ENCODE measurements at places on chromosomes 13 and 19.
A peak's percentile ranks its signal among the peaks of the same experiment; 100 is the strongest.

DNA sequence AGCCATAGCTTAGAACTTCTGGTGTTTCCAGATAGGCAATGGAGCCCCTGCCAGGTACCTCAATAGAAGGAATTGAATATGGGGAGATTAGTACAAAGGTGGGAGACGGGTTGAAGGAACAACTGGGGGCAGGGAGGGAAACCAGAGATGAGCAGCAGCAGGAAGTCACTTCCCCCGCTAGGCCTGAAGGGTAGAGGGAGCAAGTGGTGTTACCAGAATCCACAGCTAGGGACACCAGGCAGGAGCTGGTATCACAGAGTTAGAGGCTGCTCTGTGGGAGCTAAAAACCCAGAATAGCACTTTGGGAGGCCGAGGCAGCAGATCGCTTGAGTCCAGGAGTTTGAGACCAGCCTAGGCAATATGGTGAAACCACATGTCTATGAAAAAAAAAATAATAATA lies 15.3 kb upstream of the HNRNPUL1 start:
- no peak for DNase-seq

GRCh38 chr19:48644839-48645619 lies 958 bp downstream of the CA11 start:
- DNase-seq: peak; percentile 76

- peak; percentile 64 for DNase-seq
Observed at GRCh38 chr19:14542711-14543328, 13.4 kb downstream of the TECR start.

- no peak for DNase-seq
Observed at GRCh38 chr13:97441368-97441767, 7.4 kb downstream of the RAP2A start.

GRCh38 chr13:37129866-37130265 lies 24.4 kb upstream of the CSNK1A1L start:
- DNase-seq: peak; percentile 60

GRCh38 chr13:31227870-31228269 lies 28.1 kb downstream of the B3GLCT start:
- no peak for DNase-seq

DNA sequence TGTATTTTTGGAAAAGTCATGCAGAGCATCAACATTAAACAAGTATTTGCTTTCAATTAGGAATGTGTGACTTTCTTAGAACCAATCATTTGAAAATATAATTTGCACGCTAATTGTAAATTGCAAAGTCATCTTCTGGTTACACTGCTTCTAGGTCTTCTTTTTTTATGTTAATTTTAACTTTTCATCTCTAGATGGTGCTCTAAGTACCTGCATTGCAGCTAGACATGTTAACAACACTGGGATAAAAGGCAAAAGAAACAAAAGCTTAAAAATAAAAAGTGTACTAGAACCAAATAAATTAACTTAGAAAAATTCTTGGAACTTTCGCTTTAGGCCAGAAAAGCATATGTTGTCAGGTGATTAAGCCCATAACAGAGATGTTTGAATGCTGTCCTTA lies 2758.2 kb downstream of the PCDH9 start:
- DNase-seq: no peak

DNA sequence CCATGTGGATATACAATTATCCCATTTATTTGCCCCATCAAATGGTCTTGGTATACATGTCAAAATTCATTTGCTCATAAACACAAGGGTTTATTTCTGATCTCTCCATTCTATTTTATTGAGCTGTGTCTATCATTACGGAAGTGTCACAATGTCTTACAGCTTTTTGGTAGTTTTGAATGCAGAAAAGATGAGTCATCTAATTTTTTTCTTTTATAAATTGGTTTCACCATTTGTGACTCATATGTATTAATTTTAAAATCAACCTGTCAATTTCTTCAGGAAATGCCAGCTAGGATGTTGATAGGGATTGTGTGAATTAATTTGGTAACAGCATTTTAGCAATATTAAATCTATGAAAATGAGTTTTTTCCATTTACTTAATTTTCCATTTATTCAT lies 2549.4 kb downstream of the PCDH9 start:
- DNase-seq: no peak

GRCh38 chr13:29859971-29860370 lies 9.6 kb upstream of the UBL3 start:
- DNase-seq: no peak
